Esophagus squamous epithelium (tissue), 5 donors: ENCODE measurements at places on chromosomes 16 and 17.

- DNase-seq: no peak
These were observed 9.3 kb downstream of the PRCD start for GRCh38 chr17:76549215-76549518.

DNA sequence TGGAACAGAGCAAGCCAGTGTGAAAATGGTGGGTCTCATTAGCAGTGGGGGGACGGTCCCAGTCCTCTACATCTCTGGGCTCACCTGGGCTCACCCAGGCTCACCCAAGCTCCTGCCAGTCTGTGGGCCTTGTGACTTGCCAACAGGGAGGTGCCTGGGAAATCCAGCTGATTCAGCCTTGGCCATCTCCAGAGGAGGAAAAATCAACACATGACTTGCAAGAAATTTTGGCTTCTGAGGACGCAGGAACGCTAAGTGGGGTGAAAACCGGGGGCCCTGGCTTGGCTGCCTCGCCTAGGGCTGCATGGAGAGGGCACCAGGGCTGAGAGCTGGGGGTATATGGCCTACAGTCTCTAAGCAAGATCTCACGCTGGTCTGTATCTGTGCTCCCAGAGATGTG lies 47.7 kb downstream of the VAC14 start:
- DNase-seq: no peak

DNA sequence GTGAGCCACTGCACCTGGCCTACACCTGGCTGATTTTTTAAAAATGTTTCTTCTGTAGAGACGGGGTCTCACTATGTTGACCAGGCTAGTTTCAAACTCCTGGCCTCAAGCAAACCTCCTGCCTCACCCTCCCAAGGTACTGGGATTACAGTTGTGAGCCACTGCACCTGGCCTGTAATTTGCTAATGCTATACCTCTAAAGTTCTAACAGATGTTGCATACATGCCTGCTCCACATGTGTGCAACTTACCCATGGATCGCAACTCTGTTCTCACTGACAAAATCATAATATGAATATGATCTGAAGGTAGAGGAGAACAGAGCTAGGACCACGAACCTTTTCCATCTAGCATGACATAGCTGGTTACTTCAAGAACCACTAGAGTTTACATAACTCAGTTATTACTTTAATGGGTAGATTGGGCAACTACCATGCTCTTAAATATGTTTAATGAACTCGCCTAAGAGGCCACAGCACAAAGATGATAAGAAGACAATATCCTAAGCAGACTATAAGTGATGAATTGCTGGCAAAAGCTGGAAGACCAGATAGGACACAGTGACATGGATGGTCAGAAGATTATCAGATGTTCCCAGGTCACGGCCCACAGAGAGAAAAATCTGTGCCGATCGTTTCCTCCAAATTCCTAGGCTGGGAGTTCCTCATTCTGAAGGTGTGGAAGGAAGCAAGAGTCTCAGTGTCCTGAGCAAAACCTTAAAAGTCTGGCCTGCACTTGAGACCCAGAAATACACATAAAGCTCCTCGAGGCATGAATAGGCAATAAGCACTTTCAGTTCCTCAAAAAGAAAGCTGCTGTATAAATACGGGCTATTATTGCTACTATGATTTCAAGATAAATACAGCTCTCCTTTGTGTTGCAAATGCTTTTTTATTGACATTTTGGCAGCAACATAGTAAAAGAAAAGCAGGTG lies 53.6 kb upstream of the ICAM2 start:
- no peak for DNase-seq

GRCh38 chr16:72928090-72928981 lies 119.6 kb downstream of the ZFHX3 start:
- no peak for DNase-seq

DNA sequence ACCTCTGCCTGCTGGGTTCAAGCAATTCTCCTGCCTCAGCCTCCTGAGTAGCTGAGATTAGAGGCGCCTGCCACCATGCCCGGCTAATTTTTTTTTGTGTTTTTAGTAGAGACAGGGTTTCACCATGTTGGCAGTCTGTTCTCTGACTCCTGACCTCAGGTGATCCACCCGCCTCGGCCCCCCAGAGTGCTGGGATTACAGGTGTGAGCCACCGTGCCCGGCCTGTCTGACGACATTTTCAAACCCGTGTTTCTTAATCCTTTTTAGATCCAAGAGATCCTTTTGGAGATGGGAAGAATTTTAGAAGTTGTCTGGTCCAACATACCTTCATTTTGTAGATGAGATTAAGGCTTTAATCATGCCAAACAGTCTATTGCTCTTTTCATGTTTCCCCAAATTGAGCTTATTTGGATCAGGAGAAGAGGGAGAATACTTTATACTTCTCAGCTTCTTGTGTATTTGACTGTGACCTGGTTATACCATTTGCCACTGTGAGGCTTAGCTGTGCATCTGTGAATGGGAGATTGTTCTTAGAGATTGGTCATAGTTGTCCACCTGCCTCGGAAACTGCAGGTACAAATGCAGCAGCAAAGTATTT lies 25.8 kb downstream of the USP10 start:
- no peak for DNase-seq

GRCh38 chr16:30888856-30889499 lies 4.9 kb downstream of the BCL7C start:
- no peak for DNase-seq
